ENCODE measurements at places on chromosomes 1 and 21. TPM values are rescaled to one million over a fixed set of nuclear protein-coding genes. Genes with fewer than 3 reads are reported as not detected.
A peak's percentile ranks its signal among the peaks of the same experiment; 100 is the strongest.

The HPCAL4 gene
- 0.69 TPM for total RNA-seq

DNA sequence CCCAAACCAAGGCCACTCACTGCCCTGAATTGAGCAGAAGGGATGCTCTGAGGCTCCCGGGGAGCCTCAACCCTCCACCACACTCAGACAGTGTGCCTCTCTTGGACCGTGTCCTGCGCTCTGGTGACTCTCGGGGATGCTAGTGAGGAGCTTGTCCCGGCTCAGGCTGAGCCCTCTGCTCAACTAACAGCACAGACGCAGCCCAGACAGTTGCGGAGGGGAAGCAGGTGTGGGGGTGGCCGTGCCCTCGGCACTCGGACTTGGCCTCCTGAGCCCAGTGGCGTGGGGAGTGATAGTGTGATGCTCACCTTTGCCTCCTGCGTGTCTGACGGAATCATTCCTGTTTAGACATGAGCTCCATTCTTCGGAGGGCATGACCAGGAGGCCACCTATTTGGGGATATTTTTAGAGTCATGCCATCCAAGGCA is 15.4 kb upstream of the SLC19A1 start:
- no peaks in the 10 kb centered on the region for H3K27me3 ChIP-seq
- H3K4me1 ChIP-seq: peaks cover 14% of the 10 kb centered on the region
- no peak overlapping the region for H3K27ac ChIP-seq
- H3K36me3 ChIP-seq: no peaks in the 10 kb centered on the region

The TCEA3 gene
- total RNA-seq: 10.0 TPM

DNA sequence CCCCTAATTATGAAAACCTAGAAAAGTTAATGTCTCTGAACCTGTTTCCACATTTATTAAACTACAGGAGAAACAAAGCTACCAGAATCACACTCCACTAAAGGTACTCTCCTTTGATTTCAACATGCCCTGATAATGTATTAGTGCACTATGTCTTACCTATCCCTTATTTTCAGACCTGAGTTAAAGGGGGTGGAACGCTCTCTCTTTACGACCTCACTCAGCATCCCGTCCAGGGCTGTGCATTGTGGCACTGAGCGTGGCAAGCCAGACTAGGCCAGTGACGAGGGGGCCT is 678 bp downstream of the LSM10 start:
- H3K4me1 ChIP-seq: peaks cover 36% of the 10 kb centered on the region
- no peak for DNase-seq
- peak overlapping the region; percentile 99 for H3K27ac ChIP-seq
- H3K27me3 ChIP-seq: no peaks in the 10 kb centered on the region
- peak overlapping the region; percentile 96 for H3K4me3 ChIP-seq

The MPL gene
- total RNA-seq: 0.50 TPM

GRCh38 chr1:35369922-35370671 is 101.6 kb downstream of the ZMYM4 start:
- no peak for DNase-seq
- H3K27ac ChIP-seq: peak overlapping the region; percentile 85
- peaks cover 7% of the 10 kb centered on the region for H3K4me1 ChIP-seq

DNA sequence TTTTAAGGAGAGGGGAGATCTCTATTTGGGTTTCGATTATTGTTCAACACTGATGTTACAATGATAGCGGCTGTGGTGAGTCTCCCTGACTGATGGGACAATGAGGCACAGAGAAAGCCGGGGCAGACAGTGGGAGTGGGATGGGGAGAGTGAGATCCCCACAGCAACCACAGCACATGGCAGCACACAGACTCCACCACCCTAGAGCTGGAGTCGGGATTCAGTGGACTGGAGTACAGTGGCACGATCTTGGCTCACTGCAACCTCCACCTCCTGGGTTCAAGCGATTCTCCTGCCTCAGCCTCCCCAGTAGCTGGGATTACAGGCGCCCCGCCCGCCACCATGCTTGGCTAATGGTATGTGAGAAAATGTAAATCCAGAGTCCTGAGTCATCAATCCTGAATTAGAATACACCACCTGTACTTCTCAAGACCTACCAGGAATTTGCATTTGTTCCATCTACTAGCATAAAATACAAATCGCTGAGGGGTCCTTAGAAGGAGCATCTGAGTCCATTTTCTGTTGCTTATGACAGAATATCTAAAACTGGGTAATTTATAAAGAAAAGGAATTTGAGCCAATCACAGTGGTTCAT is 125.8 kb downstream of the TOMM20 start:
- H3K36me3 ChIP-seq: no peaks in the 10 kb centered on the region
- H3K4me3 ChIP-seq: no peak overlapping the region
- DNase-seq: no peak

DNA sequence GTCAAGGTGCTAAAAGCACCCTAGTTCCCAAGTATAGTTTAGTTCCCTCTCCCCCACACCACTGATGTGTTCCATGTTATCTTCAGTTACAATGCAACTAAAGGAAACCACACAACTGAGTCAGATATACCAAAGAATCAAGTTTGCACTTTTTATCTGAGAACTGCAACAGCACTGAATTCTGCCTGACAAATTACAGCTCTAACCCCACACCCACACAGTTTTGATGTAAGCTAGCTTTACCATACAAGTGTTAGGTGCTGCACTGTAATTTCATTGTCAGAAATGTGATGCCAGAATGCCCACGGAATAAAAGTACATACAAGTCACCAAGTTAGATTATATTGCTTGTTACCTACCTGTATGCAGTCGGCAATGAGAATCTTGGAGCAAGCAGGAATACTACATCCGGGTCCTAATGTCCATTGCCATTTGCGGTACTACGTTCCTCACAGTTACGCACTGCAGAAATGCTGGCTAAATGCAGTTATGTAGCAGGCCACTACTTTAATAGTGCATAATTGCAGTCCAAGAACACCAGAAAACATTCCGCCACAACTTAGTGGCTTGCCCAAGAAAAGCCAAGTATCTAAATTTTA is 12.1 kb downstream of the SFPQ start:
- no peak overlapping the region for H3K4me3 ChIP-seq
- peaks cover 54% of the 10 kb centered on the region for H3K36me3 ChIP-seq
- H3K27ac ChIP-seq: no peak overlapping the region
- DNase-seq: no peak

The ATP1A4 gene
- total RNA-seq: 0.33 TPM

Measured in mesothelial cell of epicardium (in vitro differentiated cells).